AG09319 (cell line): ENCODE measurements at places on chromosomes 1 and 21.

GRCh38 chr1:88774151-88774556 lies 90.1 kb downstream of the PKN2 start:
- DNase-seq: no peak

DNA sequence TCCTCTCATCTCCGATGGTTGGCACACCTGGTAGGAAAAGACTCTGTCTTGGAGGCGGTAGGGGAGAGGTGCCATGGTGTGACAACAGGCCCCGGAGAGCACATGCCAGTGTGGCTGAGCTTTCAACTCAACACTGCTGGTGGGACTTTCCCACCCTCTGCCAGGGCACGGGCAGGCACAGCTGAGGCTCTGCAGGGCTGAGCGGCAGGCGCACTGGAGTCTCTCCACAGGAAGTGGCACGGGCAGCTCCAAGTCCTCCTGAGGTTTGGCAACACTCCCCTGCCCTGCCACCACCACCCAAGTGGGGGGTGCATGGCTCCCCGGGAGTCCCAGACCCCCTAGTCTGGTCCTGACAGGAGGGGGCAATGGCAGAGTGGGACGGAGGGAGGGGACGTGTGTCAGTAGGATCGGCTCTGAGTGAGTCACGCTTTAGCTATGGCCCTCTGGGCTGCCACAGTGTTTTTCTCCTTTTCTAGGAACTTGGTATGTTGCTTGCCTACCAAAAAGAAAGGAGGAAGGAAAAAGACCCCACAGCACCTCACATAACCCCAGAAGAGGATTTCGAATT lies 27.3 kb upstream of the EVA1B start:
- no peak for DNase-seq

DNA sequence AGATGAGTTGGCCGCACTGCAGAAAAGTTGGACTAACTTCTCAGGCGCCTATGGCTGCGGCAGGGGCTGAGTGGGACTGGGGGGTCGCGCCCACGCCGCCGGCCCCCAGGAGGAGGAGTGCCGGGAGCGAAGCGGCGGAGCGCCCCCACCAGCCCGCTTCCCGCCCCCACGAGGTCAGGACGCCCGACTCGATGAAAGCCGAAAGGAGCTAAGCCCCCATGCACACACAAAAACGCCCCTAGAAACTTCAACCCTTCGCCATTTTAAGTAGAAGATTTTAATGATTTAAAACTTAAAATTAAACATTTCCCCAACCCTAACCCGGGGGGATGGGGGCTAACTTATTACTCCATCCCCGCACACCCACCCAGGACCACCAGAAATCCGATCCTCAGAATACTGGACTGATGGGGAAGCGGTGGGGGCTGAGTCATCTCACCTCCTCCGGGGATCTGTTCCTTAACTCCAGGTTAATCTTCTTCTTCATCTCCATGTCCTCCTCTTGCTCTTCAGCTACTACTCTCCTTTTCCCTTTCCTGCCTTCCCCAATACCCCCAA lies 539 bp downstream of the ANP32E start:
- DNase-seq: no peak

GRCh38 chr1:228986093-228986904 lies 251.0 kb downstream of the RHOU start:
- DNase-seq: no peak

DNA sequence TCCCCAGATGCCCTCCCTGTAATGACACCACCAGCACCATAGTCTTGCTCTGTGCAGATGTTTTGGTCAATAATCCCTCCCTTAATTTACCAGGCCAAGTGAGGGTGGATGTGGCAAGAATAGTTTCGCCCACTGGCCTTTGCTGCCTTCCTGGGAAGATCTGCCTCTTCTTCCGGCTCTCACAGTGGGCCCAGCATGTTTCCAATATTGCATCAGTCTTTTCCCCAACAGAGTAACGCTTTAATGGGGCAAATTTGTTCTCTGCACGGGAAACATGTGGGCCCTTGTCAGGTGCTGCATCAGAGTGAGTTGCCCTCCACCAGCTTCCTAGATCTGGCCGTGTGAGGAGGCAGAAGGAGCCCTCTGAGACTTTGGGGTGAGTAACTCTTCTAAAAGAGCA lies 12.0 kb upstream of the ALX3 start:
- no peak for DNase-seq

GRCh38 chr21:31928656-31929055 lies 55.8 kb downstream of the HUNK start:
- no peak for DNase-seq

- DNase-seq: no peak
Measured at GRCh38 chr1:114522264-114522575, 11.2 kb upstream of the TRIM33 start.

GRCh38 chr1:203888807-203889251 lies 27.4 kb downstream of the SNRPE start:
- DNase-seq: no peak

GRCh38 chr1:164433818-164434170 lies 125.2 kb upstream of the PBX1 start:
- DNase-seq: no peak

- DNase-seq: no peak
Measured at GRCh38 chr1:221829327-221830015, 87.6 kb upstream of the DUSP10 start.
